RPMI8226 (cell line): ENCODE measurements at places on chromosomes 5 and 9.

DNA sequence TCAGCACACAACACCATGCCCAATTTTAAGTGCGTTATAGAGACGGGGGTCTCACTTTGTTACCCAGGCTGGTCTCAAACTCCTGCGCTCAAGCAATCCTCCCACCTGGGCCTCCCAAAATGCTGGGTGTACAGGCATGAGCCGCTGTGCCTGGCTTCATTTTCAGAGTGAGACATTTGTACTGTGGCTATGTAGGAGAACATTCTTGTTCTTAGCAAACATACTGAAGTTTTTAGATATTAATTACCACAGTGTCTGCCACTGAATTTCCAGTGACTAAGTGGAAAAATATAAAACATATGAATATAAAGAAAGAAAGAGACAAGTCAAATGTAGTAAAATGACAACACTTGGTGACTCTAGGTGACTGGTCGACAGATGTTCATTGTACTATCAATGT, 20.9 kb downstream of the BTNL9 start:
- no peak for DNase-seq

- DNase-seq, result peak; percentile 52
Observed at GRCh38 chr5:74919487-74919886, 53.3 kb upstream of the FAM169A start.

DNA sequence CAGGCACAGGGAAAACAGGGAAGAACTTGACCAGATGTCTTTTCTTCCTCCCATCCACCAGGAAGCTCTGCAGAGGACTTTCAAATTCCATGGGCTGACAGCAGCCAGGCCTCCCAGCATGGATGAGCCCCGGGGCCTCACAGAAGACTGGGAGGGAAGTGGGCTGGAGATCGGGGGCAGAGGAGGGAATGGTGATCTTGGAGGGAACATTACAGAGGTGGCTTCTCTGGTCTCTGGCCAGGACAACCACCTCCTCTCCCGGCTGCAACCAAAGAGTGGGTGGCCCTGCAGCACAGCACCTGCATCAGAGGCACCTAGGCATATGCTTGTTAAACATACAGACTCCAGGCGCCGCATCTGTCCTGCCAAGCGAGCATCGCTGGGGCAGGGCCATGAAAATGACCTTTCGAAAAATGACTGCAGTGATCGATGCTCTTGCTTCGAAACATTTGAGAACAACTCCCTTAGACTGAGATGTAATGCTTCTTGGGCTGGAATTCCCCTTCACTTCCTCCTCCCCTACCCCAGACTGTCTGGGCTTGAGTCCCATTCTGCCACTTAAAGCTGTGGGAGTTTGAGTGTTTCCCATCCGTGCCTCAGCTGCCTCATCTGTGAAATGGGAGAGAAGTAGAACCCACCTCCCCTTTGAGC, 68.7 kb upstream of the UNC5A start:
- DNase-seq, result no peak

DNA sequence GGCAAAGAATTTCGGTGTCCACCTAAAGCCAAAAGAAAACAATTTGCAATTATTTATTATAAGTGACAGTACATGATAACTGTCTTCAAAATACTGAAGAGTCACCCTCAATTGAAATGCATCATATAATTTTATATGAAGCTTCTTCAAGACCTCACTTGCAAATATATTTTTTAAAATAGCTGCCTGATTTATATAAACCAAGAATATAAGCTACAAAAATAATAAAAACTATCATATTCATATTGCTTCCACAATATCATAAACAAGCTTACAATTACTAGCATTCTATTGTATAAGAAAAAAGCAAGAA, 144.1 kb downstream of the CETN3 start:
- DNase-seq, result no peak

GRCh38 chr9:112224401-112225289, 49.5 kb upstream of the SUSD1 start:
- DNase-seq, result no peak
